ENCODE measurements at places on chromosomes 5 and 9.
A peak's percentile ranks its signal among the peaks of the same experiment; 100 is the strongest.

- DNase-seq: no peak
Observed at GRCh38 chr5:88805151-88805784, 77.7 kb downstream of the MEF2C start.

DNA sequence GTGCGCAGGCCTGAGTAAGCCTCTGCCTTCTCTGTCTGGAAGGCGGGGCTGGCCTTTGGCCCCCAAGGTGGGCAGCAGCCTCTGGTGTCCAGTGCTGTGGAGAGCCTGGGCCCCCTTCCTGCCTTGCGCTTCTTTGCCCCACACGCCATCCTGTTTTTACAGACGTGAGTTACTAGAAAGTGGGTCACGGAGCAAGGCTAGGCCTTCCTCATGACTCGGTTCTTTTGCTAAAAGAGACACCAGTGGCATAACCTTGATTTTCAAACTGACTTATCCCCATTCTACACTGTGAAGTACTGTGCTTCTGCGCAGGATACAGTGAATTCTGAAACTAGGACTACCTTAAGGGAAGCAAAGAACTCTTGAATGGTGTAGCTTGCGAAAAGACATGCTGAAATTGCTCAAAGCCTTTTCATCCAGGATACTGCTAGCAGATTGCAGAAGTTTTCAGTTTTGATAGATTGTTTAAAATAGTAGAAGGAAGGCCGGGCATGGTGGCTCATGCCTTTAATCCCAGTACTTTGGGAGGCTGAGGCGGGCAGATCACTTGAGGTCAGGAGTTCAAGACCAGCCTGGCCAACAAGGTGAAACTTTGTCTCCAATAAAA lies 7.2 kb downstream of the ROPN1L start:
- no peak for DNase-seq

DNA sequence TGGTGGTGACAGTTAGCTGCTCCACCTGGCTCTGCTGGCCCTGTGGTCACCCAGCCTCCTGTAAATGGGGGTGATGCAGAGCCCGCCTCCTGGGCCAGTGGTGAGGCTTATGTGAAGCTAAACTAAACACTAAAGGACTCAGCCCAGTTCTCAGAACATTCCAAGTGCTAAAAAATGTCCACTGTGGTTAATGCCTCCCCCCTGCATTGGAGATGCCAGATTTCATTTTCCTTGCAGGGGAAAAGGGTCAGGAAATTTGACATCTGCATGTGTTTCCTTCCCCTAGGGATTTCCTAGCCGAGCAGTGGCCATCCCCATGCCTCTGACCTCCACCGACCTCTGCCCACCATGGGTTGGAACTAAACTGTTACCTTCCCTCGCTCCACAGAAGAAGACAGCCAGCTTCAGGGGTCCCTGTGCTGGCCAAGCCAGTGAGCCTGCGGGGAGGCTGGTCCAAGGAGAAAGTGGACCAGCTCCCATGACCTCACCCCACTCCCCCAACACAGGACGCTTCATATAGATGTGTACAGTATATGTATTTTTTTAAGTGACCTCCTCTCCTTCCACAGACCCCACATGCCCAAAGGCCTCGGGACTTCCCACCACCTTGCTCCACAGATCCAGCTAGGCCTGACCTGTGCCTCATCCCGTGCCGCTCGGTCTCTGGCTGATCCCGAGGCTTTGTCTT lies 13.0 kb downstream of the CD74 start:
- DNase-seq: no peak

GRCh38 chr5:154514331-154514730 lies 36.3 kb upstream of the HAND1 start:
- DNase-seq: no peak

- no peak for DNase-seq
Observed at GRCh38 chr5:122874179-122874875, 28.9 kb downstream of the SNX24 start.

GRCh38 chr9:35285731-35286130 lies 123.9 kb downstream of the UNC13B start:
- DNase-seq: peak; percentile 6

DNA sequence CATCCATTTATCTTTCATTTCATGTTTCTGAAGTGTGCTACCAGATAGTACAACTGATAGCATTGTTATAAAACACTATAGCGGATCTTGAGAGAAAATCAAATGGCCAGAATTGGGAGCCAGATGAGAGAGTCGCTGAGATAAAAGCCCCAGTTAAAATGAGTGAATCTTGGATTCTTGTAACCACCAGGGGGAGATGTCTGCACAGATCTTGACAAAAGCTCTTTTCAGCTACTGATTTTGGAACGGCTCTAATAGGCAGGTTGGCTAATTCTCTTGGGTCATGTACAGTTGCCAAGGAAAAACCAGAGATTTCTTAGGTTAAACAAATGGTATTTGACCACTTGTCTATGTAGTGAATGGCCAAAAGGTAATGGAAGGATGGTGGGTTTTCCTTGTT lies 21.7 kb downstream of the F2RL2 start:
- peak; percentile 83 for DNase-seq

- no peak for DNase-seq
Observed at GRCh38 chr5:179758955-179759354, 26.3 kb downstream of the MAML1 start.

GRCh38 chr5:55062039-55062779 lies 38.2 kb downstream of the GZMK start:
- DNase-seq: no peak

GRCh38 chr5:120446068-120446492 lies 18.0 kb upstream of the PRR16 start:
- DNase-seq: peak; percentile 95

DNA sequence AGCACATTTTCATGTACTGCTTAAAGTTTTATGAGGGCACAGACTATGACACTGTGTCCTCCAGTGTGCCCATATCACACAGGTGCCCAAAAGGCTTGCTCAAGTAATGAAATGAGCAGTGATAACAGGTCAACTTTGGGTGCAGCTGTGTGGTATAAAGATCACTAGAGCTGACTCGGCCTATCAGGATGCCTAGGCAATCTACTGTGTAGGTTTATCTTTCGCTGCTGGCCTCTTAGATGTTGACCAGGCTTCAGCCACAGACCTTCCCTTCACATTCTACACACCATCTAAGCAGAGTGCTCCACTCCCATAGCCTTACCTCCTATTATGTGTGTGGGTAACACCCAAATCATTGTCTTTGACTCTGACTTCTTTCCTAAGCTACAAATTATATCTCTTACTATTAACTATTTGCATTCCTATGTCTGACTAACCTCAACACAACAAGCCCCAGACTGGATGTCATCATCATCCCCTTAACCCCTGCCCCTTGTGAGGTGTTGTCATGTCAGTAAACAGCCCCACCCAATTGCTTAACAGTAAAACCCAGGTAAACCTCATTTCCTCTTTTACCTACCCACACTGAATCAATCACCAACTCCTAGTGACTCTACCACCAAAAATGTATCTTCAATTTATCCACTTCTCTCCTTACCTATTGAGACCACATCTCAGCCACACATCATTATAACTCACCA lies 2.5 kb downstream of the SREK1IP1 start:
- DNase-seq: peak; percentile 65

- DNase-seq: no peak
Observed at GRCh38 chr5:95220381-95220780, 64.5 kb downstream of the MCTP1 start.

DNA sequence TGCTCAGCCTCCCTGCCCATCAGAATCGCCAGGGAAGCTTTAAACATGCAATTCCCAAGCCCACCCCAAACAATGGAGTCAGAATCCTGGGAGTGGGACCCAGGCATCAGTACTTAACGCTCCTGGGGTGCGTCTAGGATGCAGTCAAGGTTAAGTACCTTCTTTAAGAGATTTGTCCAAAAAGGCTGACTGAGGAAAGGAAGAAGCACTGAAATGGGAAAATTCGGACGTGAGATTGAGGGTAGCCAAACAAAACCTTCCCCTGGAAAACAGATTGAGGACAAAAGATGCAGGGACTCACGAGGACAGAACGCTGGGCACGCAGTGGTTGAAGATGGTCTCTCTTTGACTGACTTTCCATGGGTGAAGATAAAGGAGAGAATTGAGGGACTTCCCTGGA lies 143.5 kb downstream of the MTX3 start:
- DNase-seq: no peak

GRCh38 chr5:4716781-4717180 lies 423.3 kb upstream of the ADAMTS16 start:
- no peak for DNase-seq

DNA sequence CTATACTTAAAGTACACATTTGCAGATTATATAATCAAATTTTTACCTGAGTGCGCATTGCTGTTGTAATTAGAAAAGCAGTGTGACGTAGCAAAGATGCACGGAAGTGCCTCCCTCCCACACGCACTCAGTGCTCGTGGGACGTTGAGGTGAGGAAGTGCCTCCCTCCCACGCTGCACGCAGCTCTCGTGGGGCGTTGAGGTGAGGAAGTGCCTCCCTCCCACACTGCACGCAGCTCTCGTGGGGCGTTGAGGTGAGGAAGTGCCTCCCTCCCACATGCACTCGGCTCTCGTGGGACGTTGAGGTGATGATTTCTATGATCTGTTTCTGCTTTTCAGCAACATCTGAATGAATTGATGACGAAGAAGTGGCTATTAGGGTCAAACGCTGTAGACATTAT lies 21.0 kb downstream of the EXOC3 start:
- no peak for DNase-seq

DNA sequence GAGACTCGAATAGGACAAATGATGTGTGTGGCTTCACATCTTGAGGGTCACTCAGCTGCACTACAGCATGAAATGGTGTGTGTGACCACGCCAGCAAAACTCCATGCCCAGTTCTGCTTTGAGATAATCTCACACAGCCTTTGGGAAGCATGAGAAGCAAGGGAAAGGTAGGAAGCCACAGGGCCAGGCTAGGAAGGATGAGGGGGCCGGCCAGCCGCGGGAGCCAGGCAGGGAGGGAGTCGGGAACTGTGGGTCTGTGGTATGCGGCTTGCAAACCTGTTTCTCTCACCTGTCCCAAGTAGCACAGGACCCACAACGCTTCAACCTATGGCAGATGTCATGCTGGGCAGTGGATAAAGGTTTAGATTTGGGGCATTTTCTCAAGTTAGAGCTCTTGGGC lies 142.0 kb downstream of the HSPA4 start:
- no peak for DNase-seq

DNA sequence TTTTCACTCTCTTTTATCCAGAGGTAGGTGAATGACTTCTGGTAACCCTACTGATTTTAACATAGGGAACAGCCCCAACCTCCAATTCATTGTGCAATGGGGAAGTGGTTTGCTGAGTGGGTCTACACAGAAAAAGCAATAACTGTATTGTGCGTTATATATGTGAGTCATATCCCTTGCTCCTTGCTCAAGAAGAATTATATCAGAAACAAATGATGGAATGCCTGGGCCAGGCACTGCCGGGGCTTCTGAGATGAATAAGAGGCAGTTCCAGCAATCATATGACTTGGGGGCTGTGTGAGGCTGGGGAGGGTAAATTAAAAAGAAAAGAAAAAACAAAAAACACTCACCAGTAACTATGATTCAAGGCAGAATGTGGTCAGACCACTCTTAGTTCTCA lies 79.2 kb upstream of the ABCA1 start:
- peak; percentile 94 for DNase-seq

GRCh38 chr5:56167519-56167918 lies 65.6 kb downstream of the ANKRD55 start:
- peak; percentile 52 for DNase-seq

GRCh38 chr5:173855995-173856656 lies 32.0 kb upstream of the CPEB4 start:
- no peak for DNase-seq

DNA sequence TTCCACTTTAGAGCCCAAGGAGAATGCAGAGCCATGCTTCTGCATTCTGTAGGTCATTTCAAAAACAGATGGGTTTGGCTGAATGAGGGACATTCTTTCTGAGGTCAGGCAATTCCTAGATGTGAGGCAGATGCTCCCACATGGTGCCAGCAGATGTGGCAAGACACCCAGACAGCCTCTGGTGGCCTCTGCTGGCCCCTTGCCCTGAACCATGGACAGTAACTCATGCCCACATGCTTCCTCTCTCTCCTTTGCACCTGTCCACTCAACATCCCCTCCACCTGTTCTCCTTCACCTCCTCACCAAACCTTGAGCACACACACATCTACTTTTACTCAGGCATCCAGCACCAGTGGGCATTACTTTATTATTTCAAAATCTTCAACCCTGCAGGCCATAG lies 252.3 kb downstream of the DNAH5 start:
- DNase-seq: no peak
